Colonic mucosa (tissue), 4 donors: ENCODE measurements at places on chromosomes 2 and 18. TPM values are rescaled to one million over a fixed set of nuclear protein-coding genes. Genes with fewer than 3 reads are reported as not detected.

The CYS1 gene
- total RNA-seq, result 2.5 TPM

The IL36RN gene
- not detected for total RNA-seq

The ARHGEF4 gene
- 1.6 TPM for total RNA-seq

The YWHAQ gene
- 246 TPM for total RNA-seq

The PRKAG3 gene
- not detected for total RNA-seq

The CD28 gene
- 1.9 TPM for total RNA-seq

The TBR1 gene
- total RNA-seq, result not detected

The OSBPL6 gene
- 0.58 TPM for total RNA-seq

The LYPD6B gene
- 2.6 TPM for total RNA-seq

The TBC1D8 gene
- total RNA-seq, result 11.8 TPM

The XDH gene
- total RNA-seq, result 44.4 TPM

The RGPD4 gene
- total RNA-seq, result 0.24 TPM

The ALPP gene
- total RNA-seq, result 0.37 TPM

The ADGRF3 gene
- total RNA-seq, result 0.16 TPM

The FTCDNL1 gene
- total RNA-seq, result 1.3 TPM

The ANKRD29 gene
- 1.0 TPM for total RNA-seq

The DAPL1 gene
- not detected for total RNA-seq
